GM12878 (cell line): ENCODE measurements at places on chromosomes 3 and 15.

DNA sequence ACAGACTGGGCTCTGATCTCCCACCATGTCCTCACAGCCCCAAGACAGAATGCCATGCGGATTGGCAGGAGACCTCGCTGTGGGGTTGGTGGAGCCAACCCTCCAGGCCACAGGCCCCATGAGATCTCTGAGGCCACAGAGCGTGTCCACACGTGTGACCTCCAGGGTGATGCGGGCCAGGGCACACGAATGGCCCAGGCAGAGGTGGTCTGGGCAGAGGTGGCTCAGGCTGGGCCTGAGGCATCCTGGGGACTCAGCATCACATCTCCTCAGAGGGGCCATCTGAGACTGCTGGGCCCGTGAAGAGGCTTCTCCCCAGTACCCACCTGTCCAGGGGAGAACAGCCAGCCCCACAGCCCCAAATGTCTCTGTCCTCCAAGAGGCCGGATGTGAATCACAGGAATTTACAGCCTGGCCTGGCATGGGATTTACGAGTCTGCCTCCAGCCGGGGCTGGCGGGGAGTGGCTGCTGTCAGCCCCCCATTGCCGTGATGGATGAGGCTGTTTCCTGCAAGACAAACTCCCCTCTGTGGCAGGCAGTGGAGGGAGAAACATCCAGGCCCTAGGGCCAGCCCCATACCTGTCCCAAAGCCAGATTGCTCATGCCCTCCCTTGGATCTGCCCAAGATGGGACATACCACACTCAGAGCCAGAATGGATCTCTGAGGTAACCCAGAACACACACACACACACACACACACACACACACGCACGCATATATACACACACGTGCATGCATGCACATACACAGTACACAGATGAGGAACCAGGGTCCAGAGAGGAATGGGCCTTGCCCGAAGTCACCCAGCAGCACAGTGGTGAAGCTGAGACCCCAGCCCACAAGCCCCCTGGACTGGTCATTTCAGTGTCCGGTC lies 208.3 kb downstream of the TBC1D2B start:
- H3K27me3 ChIP-seq: peaks cover under 1% of the 10 kb centered on the region
- no peaks in the 10 kb centered on the region for H3K4me1 ChIP-seq
- DNase-seq: no peak
- H3K4me3 ChIP-seq: no peak overlapping the region

DNA sequence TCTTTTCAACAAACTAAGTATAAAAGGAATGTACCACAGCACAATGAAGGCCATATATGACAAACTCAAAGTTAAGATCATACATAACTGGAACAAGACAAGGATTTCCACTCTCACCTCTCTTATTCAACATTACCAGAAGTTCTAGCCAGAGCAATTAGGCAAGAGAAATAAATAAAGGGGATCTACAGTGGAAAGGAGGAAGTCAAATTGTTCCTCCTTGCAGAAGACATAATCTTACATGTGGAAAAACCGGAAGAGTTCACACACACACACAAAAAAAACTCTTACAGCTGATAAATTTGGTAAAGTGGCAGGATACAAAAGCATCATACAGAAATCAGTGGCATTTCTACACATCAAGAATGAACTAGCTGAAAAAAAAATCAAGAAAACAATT lies 277.9 kb downstream of the MCTP2 start:
- no peaks in the 10 kb centered on the region for H3K27me3 ChIP-seq
- no peaks in the 10 kb centered on the region for H3K4me1 ChIP-seq
- no peak overlapping the region for H3K27ac ChIP-seq
- DNase-seq: no peak
- H3K4me3 ChIP-seq: no peak overlapping the region

GRCh38 chr3:78645628-78646310 lies 1122.0 kb downstream of the ROBO1 start:
- H3K4me3 ChIP-seq: no peak overlapping the region
- H3K4me1 ChIP-seq: no peaks in the 10 kb centered on the region
- no peak overlapping the region for H3K27ac ChIP-seq
- H3K27me3 ChIP-seq: no peaks in the 10 kb centered on the region
- DNase-seq: peak; percentile 39

- no peak overlapping the region for H3K27ac ChIP-seq
- no peak overlapping the region for H3K4me3 ChIP-seq
- no peak for DNase-seq
Measured at GRCh38 chr3:191523148-191523547, 62.2 kb downstream of the PYDC2 start.

GRCh38 chr3:113174304-113174703 lies 37.1 kb upstream of the BOC start:
- H3K36me3 ChIP-seq: no peaks in the 10 kb centered on the region
- H3K27me3 ChIP-seq: no peaks in the 10 kb centered on the region
- no peak for DNase-seq
- no peak overlapping the region for H3K27ac ChIP-seq
- no peaks in the 10 kb centered on the region for H3K4me1 ChIP-seq
- no peak overlapping the region for H3K4me3 ChIP-seq

DNA sequence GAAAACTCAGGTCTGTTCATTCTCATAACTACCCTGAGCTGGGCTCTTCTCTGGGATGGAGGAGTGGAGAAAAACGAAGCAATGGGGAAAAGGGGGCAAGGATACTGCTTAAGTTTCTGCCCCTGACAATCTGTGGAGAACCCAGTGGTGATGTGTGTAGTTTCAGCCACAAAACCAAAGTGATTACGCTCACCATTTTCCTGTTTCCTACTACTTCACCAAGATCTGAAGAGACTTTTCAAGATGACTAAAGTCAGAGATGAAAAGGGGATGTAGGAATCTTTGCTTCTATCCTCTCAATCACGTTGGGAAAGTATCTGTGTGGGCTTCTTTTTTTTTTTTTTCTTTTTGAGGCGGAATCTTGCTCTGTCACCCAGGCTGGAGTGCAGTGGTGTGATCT lies 8.3 kb upstream of the UBE2E1 start:
- H3K27me3 ChIP-seq: peaks cover 2% of the 10 kb centered on the region; the same call in 1 of the 2 replicates
- H3K27ac ChIP-seq: no peak overlapping the region
- no peaks in the 10 kb centered on the region for H3K36me3 ChIP-seq
- DNase-seq: peak; percentile 65

- H3K27ac ChIP-seq: no peak overlapping the region
- DNase-seq: no peak
- no peaks in the 10 kb centered on the region for H3K36me3 ChIP-seq
- no peak overlapping the region for H3K4me3 ChIP-seq
- no peaks in the 10 kb centered on the region for H3K4me1 ChIP-seq
Measured at GRCh38 chr3:189338366-189338765, 166.6 kb downstream of the TPRG1 start.
